ENCODE measurements at places on chromosomes 1 and 21.

GRCh38 chr1:64891448-64891825, 74.9 kb downstream of the JAK1 start:
- DNase-seq = no peak

DNA sequence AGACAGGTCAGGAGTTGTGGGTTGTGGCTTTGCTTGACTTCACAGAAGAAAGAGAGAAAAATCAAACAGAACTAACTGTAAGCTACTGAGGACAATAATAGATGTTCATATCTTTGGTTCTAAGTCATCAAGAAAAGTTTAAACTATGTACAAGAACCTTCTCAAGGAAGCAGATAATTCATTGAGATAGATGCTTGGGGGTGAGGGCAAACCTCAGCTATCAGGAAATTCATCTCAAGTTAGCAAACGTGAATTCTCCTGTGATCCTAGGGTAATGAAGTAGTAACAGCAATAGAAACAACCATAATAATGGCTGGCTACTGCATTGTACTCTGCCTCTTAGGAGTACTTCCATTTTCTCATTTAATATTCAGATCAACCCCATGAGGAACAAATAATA, 506.2 kb downstream of the PLPP3 start:
- DNase-seq = no peak

GRCh38 chr1:116769561-116769977, 15.3 kb downstream of the CD2 start:
- peak; percentile 72 for DNase-seq

- no peak for DNase-seq
These were observed 174.0 kb upstream of the ATP1B1 start for GRCh38 chr1:168932539-168932938.

DNA sequence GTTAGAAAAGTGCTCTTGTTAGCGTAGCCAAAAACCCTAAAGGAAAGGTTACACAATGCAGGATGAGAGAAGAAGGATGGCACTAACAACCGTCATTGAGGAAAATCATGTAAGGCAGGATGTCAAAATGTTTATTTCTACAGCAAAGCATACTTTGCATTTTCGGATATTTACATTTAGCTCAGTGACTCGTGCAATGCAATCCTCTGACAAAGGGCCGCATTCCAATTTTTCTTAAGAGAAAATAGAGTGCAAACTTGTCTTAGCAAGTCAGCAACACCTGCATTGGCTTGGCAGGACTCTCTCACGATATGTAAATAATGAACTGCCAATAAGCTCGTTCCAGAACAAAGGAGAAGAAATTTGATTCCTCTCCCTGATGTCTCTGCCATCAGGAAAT, 33.3 kb downstream of the TIAM1 start:
- DNase-seq = no peak

DNA sequence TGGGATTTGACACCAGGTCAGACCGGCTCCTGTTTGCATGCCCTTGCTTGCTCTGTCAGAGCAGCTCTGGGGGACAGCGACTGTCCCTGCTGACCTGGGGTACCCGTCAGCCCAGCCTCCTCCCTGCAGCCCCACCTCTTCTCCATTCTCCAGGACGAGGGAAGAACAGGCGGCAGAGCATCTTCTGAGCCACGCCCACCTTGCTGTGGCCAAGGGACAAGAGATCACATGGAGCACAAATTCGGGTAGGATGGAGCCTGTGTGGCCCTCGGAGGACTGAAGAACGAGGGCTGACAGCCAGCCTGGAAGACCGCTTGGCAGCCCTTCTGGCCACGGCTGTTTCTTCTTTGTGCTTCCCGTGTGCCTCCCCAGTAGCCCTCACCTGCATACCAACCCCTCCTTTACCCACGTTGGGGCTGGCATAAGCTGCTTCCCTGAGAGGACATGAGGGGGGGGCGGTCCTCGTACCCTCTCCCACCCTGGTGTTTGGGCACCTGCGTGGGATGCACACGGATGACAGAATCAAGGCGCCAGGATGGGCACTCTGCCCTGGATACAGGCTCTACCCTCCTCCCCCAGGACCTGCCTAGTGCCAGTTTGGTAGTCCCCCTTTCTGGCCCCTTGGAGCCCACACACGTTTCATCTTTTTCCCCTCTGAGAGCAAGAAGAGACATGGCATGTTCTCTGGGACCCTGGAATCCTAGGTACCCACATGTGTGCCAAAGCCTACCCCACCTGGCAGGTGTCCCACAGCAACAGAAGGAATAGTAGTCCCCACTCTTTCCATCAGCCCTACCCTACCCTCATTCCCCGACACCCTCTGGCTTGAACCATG, 26.9 kb downstream of the CDK18 start:
- DNase-seq = no peak

DNA sequence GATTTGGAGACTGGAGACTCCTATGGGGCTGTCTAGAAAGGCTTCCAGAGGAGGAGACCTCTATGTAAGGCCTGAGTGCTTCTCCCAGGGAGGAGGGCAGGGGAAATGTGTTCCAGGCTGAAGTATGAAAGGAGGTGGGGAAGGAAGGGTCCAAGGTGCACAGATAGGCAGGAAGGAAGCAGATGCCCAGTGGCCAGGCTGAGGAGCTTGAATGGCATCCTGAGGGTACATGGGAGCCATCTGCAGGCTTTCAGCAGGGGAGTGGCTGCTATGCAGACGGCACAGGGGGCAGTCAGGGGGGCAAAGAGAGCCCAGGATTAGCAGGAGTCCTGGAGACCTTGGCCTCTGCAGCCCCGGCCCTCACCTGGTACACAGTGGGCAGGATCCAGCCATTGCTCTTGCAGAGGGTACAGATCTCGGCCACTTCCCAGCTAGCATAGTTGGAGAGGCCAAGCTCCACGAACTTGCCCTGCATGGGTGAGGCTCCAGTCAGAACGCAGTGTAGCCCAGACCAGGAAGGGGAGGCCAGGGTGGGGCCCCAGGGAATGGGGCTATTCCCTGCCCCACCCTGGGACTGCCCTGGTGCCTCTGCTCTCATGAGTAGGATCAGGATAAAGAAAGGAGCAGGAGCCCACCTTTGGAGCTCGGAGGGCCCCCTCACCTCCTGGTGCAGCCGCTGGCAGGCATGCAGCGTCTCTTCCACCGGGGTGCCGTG, 4.0 kb downstream of the AKR7A2 start:
- no peak for DNase-seq

GRCh38 chr1:246680190-246680589, 44.0 kb upstream of the SCCPDH start:
- no peak for DNase-seq

DNA sequence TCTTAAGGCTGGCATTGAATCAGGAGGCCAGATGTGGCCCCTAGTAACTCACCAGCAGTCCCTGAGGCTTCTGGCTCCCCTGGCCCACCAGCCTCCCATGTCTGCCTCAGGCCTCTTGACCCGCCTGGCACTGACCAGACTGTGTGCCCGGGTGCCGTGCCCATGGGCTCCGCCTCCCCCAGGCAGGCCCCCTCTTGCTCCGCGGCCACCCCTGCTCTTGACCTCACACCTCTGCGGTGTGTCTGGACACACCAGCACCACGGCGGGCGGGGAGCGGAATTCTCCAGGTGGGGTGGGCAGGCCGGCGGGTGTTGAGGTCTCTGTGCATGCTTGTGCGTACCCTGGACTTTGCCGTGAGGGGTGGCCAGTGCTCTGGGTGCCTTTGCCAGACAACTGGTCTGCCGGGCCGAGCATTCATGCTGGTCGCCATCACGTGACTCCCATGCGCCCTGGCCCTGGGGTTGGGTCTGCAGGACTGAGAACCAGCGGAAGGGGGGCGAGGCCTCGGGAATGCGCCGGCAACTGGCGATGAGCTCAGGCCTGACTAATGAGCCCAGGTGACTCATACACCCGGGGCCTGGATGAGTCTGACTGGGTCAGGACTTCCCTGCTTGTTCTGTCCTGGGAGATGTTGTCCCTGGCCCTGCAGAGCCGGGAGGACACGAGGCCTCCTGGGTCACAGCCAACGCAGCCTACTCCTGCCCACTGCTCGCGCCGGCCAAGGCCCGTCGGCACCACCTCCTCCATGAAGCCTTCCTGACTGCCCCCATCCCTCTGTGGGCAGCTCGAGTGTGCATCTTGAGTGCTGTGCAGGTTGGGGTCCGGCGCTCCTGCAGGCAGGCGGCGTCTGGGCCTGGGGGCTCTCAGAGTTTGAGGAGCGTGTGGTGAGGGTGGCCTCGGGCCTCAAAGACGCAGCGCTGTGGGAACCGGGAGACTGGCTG, 22.6 kb downstream of the COL18A1 start:
- no peak for DNase-seq

GRCh38 chr1:51962486-51963356, 27.8 kb downstream of the RAB3B start:
- no peak for DNase-seq

GRCh38 chr1:224498574-224499170, 64.1 kb upstream of the WDR26 start:
- DNase-seq = no peak

DNA sequence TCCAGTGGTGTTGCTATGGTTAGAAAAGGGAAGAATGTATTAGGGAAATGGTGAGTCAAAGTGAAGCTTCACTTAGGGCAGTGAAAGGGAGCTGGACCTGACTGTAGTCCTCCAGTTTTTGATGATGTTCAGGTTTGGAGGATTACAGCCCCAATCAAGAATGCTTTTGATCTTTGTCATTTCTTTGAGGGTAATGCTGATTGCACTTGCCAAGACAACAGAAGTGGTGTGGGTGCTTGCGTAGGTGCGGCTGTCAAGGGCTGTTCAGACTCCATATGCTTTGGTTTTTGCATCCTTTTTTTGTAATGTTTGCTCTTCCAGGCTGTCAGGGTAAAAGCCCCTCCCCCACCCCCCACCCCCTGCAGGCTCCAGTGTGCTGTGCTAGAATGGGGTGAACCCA, 38.9 kb downstream of the HHAT start:
- DNase-seq = no peak

GRCh38 chr1:30321246-30321910, 402.0 kb downstream of the MATN1 start:
- no peak for DNase-seq

- no peak for DNase-seq
These were observed 357.6 kb upstream of the NR5A2 start for GRCh38 chr1:199669916-199670315.

- no peak for DNase-seq
These were observed 7.2 kb upstream of the PIGC start for GRCh38 chr1:172451002-172451443.

GRCh38 chr1:217407534-217408001, 223.3 kb downstream of the GPATCH2 start:
- DNase-seq = no peak

DNA sequence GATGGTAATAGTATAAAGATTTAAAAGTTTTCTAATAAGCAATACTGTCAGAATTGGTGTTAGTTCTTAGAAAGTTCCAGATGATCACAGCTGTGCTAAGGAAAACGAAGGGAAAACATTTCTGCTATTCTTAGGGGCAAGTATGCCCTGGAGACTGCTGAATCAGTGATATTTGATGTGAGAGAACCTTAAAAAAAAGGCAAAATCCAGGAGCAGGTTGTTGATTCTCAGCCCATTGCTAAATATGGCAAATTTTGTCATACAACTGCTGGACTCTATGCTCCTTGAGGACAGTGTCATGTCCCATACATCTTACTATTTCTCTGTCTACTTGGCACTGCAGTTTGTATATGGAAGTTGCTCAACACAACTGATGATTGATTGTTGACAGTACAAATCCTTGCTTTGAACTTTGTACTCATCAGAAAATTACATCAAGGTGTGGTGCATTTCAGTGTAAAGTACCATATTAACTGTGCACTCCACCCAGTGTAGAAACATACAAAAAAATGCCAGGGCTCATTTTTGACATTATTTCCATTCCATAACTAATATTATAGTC, 10.9 kb downstream of the CRCT1 start:
- no peak for DNase-seq

- DNase-seq = no peak
These were observed 82.2 kb downstream of the MDM4 start for GRCh38 chr1:204598319-204598969.

DNA sequence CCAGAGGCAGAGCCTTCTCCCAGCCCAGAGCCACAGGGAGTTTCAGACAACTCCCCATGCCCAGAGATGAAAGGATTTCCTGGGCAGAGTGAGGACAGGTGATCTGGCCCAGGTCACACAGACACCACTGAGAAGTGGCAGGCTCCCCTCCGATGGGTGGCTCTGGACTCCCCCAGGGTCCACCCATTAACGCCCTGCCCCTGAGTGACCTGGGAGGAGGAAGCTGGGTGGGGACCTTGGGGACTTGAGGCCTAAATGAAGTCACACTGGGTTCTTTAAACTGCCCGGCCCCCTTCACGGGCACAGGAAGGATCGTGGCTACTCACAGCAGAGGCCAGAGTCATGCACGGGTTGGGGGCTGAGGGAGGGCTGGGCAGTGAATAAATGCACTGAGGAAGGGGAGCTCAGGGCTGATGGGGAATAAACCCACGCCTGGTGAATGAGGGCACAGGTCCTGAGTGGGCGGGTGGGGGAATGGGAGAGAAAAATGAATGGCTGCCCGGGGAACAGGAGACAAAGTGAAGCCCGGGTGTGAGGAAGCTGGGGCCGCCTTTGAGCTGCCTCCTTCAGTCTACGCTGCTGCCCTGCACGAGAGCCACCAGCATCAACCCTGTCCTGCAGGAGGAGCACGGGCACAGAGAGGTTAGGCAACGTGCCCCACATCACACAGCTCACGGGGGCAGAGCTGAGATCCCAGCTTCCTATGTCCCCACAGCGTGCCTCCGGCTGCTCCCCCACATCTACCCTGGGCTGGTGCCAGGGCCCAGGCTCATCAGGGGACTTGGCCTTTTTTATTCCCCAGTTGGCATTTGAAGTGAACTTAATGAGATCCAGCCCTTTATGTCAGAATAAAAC, 404.3 kb downstream of the MATN1 start:
- DNase-seq = no peak

DNA sequence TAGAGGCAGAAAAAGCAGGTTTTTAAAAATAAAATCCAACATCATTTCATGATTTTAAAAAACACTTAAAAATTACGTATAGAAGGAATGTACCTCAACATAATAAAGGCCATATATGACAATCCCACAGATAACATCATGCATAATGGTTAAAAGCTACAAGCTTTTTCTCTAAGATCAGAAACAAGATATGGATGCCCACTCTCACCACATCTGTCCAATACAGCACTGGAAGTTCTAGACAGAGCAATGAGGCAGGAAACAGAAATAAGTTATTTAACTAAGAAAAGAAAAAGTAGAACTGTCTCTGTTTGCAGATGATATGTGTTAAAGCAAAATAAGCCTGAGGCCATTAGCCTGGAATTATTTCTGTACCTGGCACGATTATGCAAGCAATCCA, 96.3 kb downstream of the UCHL5 start:
- DNase-seq = no peak

- no peak for DNase-seq
These were observed 176.7 kb downstream of the OLFM3 start for GRCh38 chr1:101820071-101820470.

DNA sequence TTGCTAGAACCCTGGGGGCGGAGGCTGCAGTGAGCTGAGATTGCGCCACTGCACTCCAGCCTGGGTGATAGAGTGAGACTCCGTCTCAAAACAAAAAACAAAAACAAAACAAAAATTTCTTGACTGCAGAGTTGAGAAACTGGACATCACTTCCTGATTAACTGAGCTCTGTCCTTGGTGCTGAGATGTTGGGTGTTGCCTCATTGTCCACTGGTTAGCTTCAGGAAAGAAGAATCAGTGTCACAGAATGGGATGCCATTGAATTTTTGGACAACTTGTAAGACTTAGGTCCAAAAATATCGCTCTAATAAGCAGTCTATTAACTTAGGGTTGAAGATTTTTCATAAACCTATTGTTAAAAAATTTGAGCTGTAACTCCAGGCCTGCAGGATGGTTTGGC, 23.8 kb upstream of the KCNA10 start:
- DNase-seq = no peak

- DNase-seq = no peak
These were observed 116.6 kb upstream of the CDC42BPA start for GRCh38 chr1:227434808-227435444.
